M059J (cell line): ENCODE measurements at places on chromosomes 6 and 20.

DNA sequence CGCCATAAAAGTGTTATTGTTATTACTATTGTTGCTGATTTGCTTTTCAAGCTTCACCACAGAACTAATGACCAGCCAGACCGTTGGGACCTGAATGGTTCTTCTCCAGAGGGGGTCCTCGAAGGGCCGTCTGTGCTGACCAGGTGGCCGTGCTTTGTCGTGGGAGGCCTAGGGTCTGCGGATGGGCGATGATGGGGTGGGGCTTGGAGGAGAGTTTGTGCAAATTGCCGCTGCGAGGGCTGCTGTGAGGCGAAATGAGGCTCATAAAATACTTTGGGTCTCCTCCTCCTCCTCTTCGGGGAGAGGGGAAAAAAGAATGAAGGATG is 6.0 kb upstream of the ZBTB22 start:
- DNase-seq = no peak

DNA sequence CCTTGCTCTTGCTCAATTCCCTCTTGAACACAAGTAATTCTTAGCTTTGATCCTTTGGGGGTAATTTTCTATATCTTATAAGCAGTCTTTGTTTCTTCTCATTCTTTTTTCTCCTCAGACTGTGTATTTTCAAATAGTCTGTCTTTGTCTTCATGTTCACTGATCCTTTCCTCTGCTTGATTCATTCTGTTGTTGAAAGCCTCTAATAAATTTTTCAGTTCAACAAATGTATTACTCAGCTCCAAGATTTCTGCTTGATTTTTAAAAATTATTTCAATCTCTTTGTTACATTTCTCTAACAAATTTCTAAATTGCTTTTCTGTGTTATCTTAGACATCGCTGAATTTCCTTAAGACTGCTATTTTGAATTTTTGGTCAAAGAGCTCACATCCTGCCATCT is 11.5 kb downstream of the RSPH3 start:
- DNase-seq = no peak

GRCh38 chr6:117432273-117432672 is 6.5 kb upstream of the ROS1 start:
- no peak for DNase-seq

GRCh38 chr6:13101409-13101808 is 226.9 kb downstream of the TBC1D7 start:
- DNase-seq = no peak

- DNase-seq = no peak
Measured at GRCh38 chr6:19994909-19995308, 157.7 kb downstream of the ID4 start.

DNA sequence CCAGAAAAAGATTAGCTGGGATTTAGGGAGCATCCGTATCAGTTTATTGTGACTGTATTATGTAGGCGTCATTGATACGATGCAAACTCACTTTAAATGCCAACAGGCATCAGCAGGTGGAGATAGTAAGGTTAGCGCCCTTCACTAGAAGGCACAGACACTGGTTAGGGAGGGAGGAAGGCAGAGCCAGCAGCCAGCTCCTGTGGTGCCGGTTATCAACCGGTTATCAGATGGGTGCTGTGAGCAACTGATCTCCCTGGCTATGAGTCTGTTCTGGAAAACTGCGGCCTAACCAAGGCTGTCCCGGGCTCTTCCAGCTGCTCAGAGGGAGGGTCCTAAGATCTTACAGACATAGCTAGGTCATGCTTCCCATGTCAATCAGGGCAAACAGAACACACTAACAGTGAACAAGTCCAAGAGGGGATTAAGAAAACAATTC is 47.5 kb upstream of the CD93 start:
- DNase-seq = no peak

- peak; percentile 73 for DNase-seq
Measured at GRCh38 chr20:62914970-62915457, 11.3 kb downstream of the DIDO1 start.
